Smooth muscle cell of the pulmonary artery (primary cell): ENCODE measurements at places on chromosomes 11 and 22. TPM values are rescaled to one million over a fixed set of nuclear protein-coding genes. Genes with fewer than 3 reads are reported as not detected.

The FREY1 gene
- total RNA-seq: 1.5 and 1.6 TPM in 2 replicates

The KRTAP5-2 gene
- not detected in 2 replicates for total RNA-seq

The CTSW gene
- 0.07 TPM in 1 of 2 replicates, not detected in the other for total RNA-seq

The SEZ6L gene
- total RNA-seq: 0.03 TPM in 1 of 2 replicates, not detected in the other

The OR2AT4 gene
- total RNA-seq: not detected in 2 replicates

The SMIM35 gene
- total RNA-seq: not detected in 2 replicates

The LRRC10B gene
- total RNA-seq: 0.20 TPM in 1 of 2 replicates, not detected in the other

The SELENOO gene
- 17.3 and 21.5 TPM in 2 replicates for total RNA-seq

The TRIM51 gene
- total RNA-seq: not detected in 2 replicates

The MUC15 gene
- not detected in 2 replicates for total RNA-seq

The ALX4 gene
- 0.13 TPM in 1 of 2 replicates, not detected in the other for total RNA-seq

The PDE2A gene
- 0.56 and 5.2 TPM in 2 replicates for total RNA-seq

The KCNQ1OT1 gene
- 3.9 and 4.8 TPM in 2 replicates for total RNA-seq

The ANO5 gene
- 1.6 and 2.1 TPM in 2 replicates for total RNA-seq

The VSIG10L2 gene
- not detected in 2 replicates for total RNA-seq

The DEPDC5 gene
- 10.2 and 11.6 TPM in 2 replicates for total RNA-seq

The TMPRSS13 gene
- not detected in 2 replicates for total RNA-seq

The APOL3 gene
- total RNA-seq: 10.6 and 27.1 TPM in 2 replicates

The GAL gene
- 0.13 and 0.56 TPM in 2 replicates for total RNA-seq

The ANGPTL5 gene
- 2.7 TPM in 1 of 2 replicates, not detected in the other for total RNA-seq

The MS4A4E gene
- not detected in 2 replicates for total RNA-seq

The TYR gene
- total RNA-seq: not detected in 2 replicates

The MMP27 gene
- total RNA-seq: not detected in 2 replicates

The PLEKHB1 gene
- 2.1 and 2.5 TPM in 2 replicates for total RNA-seq

The GSTT2B gene
- total RNA-seq: 1.3 and 2.0 TPM in 2 replicates

The RFPL2 gene
- total RNA-seq: not detected in 2 replicates

The RASD2 gene
- total RNA-seq: 0.65 and 2.7 TPM in 2 replicates

The RHOD gene
- 9.1 and 10.6 TPM in 2 replicates for total RNA-seq

The MACROD1 gene
- total RNA-seq: 12.6 and 19.2 TPM in 2 replicates

The BIRC3 gene
- total RNA-seq: 0.91 and 2.5 TPM in 2 replicates

The WEE1 gene
- total RNA-seq: 28.5 and 30.5 TPM in 2 replicates

The DRICH1 gene
- 0.17 and 0.26 TPM in 2 replicates for total RNA-seq

The CHRNA10 gene
- total RNA-seq: 0.79 and 1.1 TPM in 2 replicates

The NAALADL1 gene
- total RNA-seq: 22.0 and 26.3 TPM in 2 replicates

The OR51T1 gene
- total RNA-seq: not detected in 2 replicates

The FADS1 gene
- 78.1 and 128 TPM in 2 replicates for total RNA-seq

The ACCS gene
- 8.5 and 10.1 TPM in 2 replicates for total RNA-seq
